ENCODE measurements at places on chromosomes 6 and 20.

GRCh38 chr6:148790404-148790803 is 43.6 kb downstream of the UST start:
- no peak for DNase-seq

GRCh38 chr20:17652411-17652810 is 29.6 kb downstream of the RRBP1 start:
- DNase-seq = no peak

- no peak for DNase-seq
Observed at GRCh38 chr6:156378853-156379252, 398.3 kb upstream of the ARID1B start.

DNA sequence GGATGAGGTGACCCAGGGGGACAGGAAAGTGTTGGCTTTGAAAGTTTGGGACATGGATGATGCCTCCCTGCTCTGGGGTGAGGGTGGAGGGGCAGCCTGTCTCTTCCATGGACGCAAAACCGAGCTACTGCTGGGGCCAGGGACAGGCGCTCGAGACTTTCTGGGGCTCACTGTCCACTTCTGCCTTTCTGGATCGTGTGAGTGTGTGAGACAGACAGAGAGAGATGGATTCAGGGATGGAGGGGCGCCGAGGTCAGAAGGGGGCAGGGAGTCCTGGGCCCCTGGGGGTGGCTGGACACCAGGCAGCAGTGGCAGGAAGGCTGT is 78.0 kb upstream of the GATA5 start:
- no peak for DNase-seq

- DNase-seq = no peak
Observed at GRCh38 chr6:26223228-26223627, 136.0 kb downstream of the HFE start.

DNA sequence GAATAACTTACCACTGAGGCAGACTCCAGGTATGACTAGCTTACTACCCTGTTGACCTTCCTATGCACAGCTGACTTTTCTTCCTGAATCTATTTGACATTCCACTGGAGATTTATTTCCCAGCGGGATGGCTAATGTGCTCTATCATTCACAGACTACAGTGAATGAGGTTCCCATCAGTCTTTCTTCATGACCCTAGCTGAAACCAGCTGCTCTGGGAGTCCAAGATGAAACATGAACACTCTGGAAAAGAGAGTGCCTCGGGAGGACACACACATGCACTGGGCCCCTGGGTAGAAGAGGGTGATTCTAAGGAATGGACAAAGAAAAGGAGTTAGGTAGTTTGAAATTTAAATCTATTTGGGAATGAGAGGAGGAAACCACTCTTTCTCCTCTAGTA is 82.6 kb upstream of the DST start:
- DNase-seq = no peak

DNA sequence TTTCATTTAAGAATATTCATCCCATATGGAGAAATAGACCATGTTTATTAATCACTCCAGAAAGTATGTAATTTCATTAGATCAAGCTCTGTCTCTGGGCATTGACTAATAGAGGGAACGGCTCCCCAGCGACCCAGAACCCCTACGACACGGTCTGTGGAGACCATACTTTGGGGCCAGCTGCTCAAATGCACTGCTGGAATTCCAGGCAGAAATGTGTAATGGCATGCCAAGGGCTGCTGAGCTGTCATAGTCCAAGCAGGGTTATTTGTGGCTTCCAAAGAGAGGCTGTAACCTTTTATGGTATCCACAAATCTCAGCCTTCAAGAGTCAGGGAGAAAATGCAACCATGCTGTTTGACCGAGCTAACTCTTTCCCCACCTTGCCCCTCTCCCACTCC is 755.8 kb downstream of the DHX35 start:
- no peak for DNase-seq

DNA sequence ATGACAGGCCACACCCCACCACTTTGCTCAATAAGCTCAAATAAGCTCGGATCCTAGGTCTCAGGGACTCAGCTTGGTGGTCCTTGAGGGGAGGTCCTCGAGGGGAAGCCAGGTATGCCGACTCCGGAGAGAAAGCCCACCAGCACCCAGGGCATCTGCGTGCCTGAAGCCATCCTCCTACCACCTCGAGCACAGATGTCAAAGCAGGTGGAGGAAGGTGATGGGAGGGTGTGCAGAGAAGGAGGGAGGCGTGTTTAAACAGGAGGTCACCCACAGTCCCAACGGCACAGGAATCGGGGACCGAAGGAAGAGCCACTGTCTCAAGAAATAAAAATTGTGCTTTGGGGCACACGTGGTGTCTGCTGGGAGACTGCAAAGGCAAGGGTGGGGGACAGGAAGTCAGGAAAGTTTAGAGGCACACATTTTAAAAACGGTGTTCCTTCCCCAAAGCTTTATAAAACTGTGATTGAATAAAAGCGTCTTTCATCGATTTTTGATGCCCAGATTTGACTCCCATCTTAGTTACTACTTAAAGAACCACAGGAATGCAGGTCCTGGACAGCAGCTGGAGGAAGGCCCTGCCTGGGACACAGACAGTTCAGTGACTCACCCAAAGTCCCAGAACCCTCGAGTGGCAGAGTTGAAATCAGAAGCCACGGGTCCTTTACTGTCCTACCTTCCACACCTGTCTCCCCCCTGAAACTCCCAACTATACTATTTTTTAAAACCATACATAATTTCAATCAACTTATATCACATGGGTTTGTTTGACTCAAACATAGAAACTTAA is 221.0 kb upstream of the PDE10A start:
- no peak for DNase-seq

DNA sequence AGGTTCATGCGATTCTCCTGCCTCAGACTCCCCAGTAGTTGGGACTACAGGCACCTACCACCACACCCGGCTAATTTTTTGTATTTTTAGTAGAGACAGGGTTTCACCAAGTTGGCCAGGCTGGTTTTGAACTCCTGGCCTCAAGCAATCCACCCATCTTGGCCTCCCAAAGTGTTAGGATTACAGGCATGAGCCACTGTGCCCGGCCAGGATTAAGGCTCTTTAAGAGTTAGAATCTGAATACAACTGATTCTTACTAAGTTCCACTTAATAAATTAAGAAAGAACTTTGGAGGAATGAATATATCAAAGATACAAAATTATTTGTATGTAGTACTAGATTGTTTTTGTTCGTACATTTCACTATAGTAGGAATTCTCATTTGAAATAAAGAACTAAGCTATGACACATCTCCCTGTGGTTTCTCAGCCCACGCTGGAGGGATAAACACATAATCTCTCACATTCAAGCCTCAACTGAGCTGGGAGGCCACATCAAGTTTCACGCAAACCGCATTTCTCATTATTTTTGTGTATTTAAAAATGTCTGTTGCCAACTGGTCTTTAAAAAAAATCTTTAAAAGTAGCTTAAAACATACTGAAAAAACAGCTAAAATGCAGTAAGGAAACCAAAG is 34.2 kb downstream of the DTNBP1 start:
- DNase-seq = no peak

DNA sequence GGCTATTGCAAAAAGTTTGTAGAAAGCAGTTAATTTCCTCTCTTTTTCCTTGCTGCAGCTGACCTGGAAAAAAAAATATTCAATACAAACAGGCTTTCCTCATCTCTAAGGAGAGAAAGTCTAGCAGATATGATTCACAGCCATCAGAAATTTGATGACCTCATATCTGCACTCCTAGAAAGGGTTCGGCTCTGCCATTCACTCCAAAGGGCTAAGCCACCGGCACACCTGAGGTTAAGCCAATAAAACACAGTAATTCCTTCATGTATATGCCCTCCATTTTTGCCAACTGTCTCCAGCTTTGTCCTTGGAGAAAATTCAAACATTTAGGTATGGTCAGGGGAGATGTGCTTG is 18.7 kb upstream of the LY86 start:
- DNase-seq = no peak

GRCh38 chr6:21556968-21557721 is 36.4 kb upstream of the SOX4 start:
- DNase-seq = no peak

DNA sequence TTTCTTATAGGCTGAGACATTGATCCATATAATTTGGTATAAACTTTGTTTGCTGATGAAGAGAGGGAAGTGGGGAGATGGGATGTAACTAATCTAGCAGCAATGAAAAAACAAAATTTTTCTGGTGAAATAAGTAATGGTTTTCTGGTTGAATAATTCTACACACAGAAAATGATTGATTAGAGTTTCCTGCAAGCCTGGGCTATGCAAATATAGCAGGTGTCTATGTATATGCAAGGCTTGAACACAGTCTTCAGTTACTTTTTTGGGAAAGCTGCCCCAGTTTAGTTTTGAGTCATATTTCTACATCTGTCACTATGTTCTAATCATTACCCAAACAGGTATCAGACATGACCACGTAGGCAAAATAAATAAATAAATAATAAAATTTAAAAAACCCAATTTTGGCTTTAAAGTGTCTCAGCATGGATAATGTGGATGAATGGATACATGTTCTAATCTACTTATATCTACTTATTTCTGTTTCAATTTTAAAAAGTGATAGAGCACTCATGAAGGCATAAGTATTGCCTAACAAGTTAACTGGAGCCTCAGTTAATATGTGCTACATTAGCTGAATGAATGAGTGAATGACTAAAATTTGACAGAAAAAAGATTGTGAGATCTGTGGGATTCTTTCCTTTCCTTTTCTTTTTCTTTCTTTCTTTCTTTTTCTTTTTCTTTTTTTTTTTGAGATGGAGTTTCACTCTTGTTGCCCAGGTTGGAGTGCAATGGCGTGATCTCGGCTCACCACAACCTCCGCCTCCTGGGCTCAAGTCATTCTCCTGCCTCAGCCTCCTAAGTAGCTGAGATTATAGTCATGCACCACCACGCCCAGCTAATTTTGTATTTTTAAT is 37.2 kb upstream of the TFB1M start:
- no peak for DNase-seq

GRCh38 chr6:134950482-134950881 is 581 bp upstream of the ALDH8A1 start:
- no peak for DNase-seq

DNA sequence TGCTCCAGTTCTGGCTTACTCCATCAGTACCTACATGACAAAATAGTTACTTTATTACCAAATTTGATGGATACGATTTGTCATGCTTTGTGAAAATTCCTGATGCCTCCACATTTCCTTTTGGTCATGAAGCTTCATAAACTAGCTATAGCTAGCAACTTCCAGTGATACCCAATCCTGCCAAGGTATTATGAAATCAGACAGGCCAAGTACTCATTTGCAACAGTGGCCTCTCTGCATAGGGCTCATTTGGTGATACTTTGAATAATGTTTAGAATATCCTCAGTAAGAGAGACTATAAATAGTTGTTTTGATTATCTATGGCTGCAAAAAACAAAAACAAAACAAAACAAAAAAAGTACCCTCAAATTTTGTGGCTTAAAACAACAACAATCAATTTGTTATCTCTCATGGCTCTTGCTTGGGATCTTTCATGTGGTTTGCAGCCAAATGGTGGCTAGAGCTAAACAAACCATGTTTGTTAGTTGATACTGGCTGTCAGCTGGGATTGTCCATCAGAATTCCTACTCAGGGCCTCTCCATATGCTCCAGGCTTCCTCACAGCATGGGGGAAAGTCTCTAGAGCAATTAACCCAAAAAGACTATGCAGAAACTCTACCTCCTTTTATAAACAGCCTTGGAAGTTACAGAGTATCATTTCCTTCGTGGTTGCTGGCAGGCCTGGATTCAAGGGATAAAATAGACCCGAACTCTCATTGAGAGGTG is 10.1 kb upstream of the PRL start:
- no peak for DNase-seq

DNA sequence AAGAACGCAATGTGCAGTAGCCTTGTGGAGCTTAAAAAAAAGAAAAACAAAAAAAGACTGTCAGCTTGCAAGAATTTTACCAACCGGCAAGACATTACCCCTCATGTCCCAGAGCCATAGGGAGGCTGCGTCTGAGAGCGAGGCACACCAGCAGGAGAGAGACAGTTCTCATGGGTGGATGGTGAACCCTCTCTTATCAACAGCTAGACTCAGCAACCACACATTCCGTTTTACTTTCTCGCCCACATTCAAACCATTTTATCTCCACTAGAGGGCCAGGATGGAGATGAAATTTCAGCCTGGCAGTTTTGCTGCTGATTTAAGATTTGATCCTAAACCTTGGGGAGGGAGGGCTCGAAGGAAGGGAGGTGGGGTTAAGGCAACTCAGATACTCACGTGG is 247.0 kb downstream of the ATXN1 start:
- no peak for DNase-seq

DNA sequence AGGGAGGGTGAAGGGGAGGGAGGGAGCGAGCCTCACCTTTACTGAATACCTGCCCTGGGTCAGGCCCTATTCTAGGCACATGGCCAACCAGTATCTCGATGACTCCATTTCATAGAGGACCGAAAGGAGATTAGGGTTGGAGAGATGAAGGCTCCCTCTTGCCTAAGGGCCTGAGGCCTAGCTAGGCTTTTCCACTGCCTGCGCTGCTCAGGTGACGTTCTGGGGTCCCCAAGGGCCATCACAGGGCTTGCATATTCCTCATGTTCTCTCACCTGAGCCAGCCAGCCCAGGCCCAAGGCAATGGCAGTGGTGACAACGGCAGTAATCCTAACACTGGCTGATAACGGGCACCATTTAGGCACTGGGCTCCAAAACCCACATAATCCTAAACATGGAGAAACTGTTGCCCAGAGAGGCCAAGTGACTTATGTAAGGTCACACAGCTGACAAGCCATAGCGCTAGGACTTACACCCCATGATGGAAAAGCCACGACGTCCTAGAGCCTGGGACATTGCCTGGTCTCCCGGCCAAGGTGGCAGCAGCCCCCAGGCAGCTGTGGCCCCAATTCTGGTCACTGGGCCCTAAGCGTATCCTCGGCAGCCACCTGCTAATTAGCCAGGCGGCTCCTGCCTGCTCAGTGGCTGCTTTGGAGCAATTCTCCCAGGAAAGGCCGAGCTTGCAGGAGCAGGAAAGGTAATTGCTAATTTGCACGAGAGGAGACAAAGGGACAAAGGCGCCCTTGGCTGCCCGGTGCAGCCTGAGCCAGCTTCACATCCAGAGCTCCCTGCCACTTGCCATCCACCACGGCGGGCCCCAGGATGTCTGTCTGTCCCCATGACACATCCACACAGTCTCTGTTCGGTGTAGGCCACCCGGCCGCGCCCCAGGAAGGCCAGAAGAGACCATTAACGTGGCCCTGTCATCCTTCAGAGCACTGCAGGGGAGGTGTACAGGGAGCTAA is 21.5 kb downstream of the NOL4L start:
- no peak for DNase-seq

- no peak for DNase-seq
Observed at GRCh38 chr6:152295920-152296319, 341.2 kb downstream of the SYNE1 start.

GRCh38 chr6:65876668-65877067 is 169.6 kb upstream of the EYS start:
- no peak for DNase-seq

DNA sequence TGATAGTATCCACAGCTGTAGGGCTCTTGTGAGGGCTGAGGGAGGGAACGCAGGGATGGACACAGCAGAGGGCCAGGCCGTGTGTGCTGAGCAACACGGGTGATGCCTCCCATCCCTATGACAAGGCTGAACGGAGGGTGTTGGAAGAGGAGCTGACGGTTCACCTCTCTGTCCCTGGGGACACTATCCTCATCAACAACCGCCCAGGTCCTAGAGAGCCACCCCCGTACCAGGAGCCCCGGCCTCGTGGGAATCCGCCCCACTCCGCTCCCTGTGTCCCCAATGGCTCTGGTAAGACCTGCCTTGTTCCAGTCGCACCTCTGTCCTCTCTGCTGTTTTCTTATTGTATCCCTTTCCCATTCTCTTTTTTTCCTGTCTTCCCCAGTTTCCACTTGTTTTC is 10.1 kb downstream of the DDR1 start:
- no peak for DNase-seq

GRCh38 chr6:75156186-75156878 is 49.5 kb downstream of the COL12A1 start:
- no peak for DNase-seq

- no peak for DNase-seq
Observed at GRCh38 chr6:21084656-21085055, 508.9 kb upstream of the SOX4 start.
